ENCODE measurements at places on chromosomes 6 and 20.

DNA sequence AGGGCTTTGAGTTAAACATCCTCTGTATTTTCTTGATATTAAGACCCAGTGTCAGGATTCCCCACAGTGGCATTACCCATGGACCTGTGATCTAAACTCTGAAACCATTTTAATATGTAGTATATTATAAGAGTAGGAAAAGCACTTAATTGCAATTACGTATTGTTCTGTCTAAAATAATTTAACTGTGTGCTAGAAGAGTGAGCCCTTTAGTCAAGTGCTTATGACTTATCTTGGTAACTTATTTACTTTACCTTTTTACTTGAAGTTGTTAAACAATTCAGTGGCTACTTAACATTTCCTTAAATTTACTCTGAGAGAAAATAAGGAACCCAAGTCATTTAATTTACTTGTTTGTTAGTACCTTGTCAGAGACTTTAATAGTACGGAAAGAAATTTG, 173.6 kb downstream of the CDKAL1 start:
- no peak for DNase-seq

- DNase-seq, result no peak
Measured at GRCh38 chr6:41591859-41592502, 45.8 kb downstream of the FOXP4 start.

DNA sequence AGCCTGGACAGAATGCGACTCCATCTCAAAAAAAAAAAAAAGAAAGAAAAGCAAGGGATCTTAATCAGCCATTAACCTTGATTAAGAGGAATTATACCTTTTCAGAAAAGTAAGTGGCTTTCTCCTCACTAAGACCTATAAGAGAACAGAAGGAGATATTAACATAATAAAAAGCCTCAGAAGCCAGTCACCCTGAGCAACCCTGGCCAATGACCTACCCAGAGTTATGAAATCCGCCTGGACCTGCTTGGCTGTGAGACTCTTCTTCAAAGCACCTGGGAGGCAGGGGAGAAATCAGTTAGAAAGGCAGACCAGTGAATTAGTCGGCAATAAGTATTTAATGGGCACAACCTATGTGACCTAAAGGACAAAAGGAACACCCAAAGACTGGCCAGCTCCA, 32.7 kb upstream of the C20orf203 start:
- no peak for DNase-seq

- DNase-seq, result no peak
Measured at GRCh38 chr6:45781890-45782289, 233.8 kb downstream of the CLIC5 start.

DNA sequence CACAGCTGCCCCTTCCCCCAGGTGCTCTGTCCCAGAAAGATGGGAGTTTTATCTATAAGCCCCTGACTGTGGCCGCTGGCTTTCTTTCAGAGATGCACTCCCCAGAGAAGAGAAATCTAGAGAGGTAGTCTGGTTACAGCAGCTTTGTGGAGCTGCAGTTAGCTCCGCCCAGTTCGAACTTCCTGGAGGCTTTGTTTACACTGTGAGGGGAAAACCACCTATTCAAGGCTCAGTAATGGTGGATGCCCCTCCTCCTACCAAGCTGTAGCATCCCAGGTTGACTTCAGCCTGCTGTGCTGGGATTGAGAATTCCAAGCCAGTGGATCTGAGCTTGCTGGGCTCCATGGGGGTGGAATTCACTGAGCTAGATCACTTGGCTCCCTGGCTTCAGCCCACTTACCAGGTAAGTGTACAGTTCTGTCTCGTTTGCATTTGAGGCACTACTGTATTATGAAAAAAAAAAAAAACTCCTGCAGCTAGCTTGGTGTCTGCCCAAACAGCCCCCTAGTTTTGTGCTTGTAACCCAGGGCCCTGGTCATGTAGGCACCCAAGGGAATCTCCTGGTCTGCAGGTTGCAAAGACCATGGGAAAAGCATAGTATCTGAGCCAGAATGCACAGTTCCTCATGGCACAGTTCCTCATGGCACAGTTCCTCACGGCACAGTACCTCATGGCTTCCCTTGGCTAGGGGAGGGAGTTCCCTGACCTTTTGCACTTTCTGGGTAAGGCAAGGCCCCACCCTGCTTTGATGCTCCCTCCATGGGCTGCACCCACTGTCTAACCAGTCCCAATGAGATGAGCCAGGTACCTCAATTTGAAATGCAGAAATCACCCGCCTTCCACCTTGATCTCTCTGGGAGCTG, 275.0 kb downstream of the CENPW start:
- no peak for DNase-seq

GRCh38 chr6:93918258-93918657, 498.9 kb upstream of the EPHA7 start:
- no peak for DNase-seq

GRCh38 chr6:42467651-42468050, 15.9 kb upstream of the TRERF1 start:
- DNase-seq, result no peak

GRCh38 chr6:48747471-48747870, 636.5 kb upstream of the PTCHD4 start:
- DNase-seq, result no peak

- DNase-seq, result no peak
Measured at GRCh38 chr6:130148181-130148580, 74.6 kb downstream of the SAMD3 start.

DNA sequence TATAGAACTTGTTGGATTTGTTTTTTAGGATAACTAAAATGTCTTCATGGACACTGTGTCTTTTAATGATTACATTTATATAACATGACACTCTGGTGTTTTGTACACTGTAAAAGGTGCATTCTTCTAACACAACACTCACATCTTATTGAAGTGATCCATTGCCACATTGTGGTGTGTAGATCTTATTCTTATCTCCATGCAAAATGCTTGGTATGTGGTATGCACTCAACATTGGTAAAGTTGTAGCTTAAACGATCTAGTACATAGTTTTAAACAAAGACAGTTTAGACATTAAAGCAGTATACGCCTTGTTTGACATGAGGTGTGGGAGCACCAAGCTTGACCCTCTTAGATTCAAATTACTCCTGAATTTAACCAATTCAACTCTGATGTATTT, 84.7 kb downstream of the SASH1 start:
- no peak for DNase-seq

DNA sequence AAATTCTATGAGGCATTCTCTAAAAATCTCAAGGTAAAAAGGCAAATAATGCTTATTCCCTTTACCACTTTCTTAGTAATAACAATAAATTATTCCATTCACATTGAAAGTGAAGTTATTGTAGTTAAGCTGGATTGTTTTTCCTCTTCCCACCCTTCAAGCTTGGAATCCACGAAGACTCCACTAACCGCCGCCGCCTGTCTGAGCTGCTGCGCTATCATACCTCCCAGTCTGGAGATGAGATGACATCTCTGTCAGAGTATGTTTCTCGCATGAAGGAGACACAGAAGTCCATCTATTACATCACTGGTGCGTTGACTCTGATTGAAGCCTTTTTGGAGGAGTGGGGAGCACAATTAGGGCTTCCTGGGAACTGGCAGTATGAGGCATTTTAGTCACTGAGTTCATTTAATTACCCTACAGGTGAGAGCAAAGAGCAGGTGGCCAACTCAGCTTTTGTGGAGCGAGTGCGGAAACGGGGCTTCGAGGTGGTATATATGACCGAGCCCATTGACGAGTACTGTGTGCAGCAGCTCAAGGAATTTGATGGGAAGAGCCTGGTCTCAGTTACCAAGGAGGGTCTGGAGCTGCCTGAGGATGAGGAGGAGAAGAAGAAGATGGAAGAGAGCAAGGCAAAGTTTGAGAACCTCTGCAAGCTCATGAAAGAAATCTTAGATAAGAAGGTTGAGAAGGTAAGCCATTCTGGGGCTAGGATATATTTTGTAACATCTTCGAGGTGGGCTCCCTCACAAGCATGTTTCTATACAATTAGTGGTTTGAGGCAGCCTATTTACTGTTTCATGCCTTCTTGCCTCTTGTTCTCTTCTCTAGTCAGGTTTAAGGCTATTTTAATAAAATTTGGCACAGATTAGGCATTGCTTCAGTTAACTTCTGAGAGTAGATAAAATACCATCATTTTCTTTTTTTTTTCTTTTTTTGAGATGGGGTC, 4.9 kb downstream of the HSP90AB1 start:
- DNase-seq, result no peak

GRCh38 chr20:13441388-13441787, 197.3 kb downstream of the TASP1 start:
- DNase-seq, result no peak

- DNase-seq, result no peak
Measured at GRCh38 chr6:119535332-119535731, 185.8 kb upstream of the MAN1A1 start.

DNA sequence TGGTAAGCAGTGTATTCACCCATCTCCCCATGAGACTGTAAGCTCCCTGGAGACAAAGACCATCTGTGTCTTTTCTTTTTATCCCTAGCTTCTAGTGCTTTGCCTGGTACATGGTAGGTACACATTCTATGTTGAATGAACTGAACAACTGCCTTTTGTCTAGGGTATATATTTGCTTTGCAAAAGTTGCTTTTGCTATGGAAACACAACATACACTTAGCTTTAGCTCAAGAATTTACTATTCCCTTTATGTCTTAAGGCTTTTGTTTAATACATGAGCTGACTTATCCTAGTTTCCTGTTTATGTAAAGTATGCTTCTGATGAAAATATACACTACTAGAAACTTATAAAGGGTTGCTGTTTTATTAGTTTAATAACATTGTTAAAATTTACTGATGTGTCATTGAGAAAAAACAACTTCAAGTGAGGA, 198.2 kb downstream of the PRL start:
- no peak for DNase-seq

DNA sequence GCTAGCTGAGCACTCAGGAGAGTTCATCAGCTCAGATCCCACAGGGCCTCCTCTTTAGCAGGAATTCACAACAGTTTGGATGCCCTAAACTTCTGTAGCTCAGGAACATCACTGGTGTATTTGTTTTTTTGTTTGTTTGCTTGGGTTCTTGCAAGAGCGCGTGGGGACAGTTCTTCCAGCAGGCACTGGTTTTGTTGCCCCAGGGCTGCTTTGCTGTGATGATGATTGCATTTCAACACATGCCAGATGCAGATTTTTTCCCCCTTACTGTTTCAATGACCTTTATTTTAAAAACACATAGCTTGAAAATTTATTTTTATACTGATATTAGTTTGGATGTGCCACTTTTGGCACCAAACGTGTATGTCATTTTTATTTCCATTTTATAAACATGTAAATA, 77.1 kb downstream of the DHX35 start:
- no peak for DNase-seq

DNA sequence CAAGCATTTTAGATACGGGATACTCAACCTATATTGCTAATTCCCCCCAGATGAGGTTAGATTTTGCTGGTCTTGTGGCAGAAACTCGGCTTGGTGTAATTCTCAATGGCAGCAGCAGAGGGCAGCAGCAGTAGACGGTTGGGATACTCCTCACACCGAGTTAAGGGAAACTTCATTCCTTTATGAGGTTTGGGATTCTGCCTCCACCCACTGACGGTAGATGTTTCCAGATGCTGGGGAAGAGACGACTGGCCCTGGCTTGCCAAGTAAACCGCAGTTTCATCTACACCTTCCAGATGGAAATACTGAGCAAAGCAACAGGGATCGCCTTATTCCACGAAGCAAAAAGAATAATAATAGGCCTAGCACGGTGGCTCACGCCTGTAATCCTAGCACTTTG, 8.2 kb upstream of the TBC1D7 start:
- no peak for DNase-seq

DNA sequence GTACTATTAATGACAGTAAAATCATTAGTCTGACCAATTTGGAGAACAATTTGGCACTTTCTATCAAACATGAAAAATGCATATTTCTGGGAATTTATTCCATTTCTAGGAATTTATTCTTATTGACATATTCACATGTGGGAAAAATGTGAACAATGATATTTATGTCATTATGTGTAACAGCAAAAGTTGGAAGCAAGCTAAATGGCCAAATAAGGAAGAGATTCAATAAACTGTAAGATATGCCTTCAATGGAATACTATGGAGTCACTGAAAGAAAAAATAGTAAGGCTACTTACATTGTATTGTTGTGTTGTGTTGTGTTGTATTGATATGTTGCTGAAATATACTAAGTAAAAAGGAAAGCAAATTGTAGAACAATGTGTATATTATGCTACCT, 100.5 kb upstream of the EDN1 start:
- no peak for DNase-seq

- DNase-seq, result no peak
Measured at GRCh38 chr6:55833284-55833683, 42.1 kb downstream of the BMP5 start.

GRCh38 chr6:78089531-78089930, 436.7 kb downstream of the MEI4 start:
- DNase-seq, result no peak

- no peak for DNase-seq
Measured at GRCh38 chr20:56793916-56794315, 164.8 kb downstream of the TFAP2C start.

- no peak for DNase-seq
Measured at GRCh38 chr20:4688305-4688704, 33.4 kb upstream of the PRND start.

DNA sequence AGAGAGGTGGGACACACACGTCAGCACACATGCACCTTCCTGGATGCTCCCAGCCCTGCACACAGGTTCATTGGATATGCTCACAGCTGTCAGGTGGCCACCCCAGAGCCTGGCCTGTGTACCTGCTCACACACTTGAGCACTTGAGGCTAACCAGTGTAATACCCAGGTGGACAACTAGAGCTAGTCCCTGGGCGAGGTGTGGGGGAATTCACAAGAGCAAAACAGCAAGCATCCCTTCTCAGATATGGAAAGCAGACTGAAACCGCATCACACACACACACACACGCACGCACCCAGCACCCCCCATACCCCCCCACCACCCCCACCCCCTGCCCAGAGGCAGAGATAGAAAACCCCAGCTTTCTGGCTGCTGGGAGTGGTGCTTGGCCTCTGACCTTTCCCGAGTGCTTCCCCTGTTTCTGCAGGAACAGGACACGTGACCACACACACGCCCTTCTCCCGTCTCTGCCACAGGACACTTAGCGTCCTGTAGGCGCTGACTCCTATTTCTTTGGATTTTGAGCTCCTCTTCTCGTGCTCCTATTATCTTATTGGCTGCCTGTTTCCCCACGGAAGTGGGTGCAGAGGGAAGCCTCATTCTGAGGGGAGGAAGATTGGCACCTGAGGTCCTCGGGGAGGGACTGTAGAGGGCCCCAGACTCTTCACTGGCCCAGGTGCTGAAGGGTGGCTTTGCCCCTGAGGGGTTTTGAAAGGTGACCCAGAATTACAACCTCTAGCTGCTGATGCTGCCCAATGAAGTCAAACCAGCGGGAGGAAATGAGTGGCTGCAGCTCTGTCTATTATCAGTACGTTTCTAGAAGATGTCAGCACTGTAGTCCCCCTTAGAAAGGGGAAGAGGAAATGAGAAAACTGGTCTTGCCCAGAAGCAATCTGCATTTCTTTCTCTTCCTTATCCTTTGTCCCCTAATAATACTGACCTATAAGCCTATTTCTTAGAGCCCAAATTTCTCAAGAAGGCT, 65.8 kb downstream of the SYTL3 start:
- no peak for DNase-seq
